ENCODE measurements at places on chromosomes 6 and 20.

DNA sequence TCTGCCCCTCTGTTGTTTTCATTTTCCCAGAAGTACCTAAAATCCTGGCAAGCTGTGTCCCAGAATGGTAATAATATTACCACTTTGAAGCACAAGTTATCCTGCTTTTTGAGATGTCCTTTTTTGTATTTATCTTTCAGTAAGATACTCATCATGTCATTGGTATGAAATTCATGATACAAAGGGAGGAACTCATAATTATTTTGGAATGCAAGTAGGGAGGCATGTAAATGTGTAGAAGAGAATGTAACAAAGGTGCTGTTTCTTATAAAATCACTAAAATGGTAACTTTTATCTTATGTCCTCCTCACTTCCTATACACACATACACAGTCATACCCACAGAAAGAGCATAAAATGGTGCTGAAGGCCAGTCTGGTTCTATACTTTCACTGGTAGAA lies 109.9 kb downstream of the CD2AP start:
- DNase-seq, result no peak

GRCh38 chr20:42678895-42679294 lies 510.8 kb downstream of the PTPRT start:
- no peak for DNase-seq

DNA sequence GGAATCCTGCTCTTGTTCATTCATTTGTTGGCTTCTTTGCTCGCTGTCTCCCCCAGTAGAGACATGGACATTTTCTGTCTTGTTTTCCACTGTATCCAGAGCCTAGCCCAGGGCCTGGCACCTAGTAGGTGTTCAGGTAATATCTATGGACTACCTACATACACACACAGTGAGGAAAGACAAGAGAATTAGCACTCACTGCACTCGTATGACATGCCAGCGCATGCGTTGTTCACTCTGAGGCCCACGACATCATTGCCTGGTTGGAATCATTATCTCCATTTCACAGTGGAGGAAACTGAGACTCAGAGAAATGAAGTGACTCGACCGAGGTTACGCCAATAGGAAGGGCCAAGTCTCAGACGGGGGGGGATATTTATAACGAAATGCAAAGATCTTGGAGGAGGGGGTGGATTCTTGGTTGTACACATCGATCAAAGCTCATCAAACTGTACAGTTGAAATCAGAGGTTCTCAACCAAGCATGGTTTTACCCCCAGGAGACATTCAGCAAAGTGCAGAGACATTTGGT lies 140.1 kb upstream of the PTPN1 start:
- DNase-seq, result no peak

DNA sequence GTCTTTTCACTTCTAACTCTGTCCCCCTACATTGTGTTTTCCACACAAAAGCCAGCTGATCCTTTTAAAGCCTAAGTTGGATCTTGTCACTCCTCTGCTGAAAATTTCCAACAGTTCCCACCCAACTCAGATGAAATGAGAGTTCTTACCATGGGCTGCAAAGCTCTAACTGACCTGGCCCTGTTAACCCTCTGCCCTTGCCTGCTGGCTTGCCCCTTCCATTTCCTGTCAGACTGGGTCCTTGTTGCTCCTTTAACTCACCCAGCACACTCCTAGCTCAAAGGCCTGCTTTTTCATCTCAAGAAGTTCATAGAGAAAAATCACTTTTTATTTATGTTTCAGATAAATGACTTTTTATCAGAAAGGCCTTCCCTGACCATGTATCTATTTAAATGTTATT lies 66.5 kb upstream of the HEY2 start:
- no peak for DNase-seq

GRCh38 chr6:42820512-42821340 lies 38.9 kb downstream of the BICRAL start:
- DNase-seq, result no peak

Data from activated CD4-positive, alpha-beta T cell treated with anti-CD3 and anti-CD28 coated beads, Interleukin-2, amount 10 ng/mL, durations not matched to agents 24 days and 14 days (primary cell).